ENCODE measurements at places on chromosomes 6 and 20.

DNA sequence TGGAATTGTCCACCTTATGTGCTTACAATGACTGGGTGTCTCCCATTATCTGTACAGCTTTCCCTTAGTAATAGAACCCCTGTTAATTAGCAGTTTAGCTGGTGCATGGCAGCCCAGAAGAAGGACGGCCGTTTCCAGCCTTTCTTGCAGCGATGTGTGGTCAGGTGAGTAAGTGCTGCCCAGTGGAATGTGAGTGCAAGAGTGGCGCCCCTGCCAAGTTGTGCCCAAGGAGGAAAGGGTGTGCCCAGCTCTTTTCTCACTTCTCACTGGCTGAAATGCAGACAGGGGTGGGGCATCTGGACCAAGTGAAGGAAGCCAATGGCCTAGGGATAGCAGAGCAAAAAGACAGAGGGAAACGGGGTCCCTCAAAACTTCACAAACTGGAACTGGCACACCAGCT lies 296.8 kb downstream of the PREX1 start:
- no peak overlapping the region for H3K4me3 ChIP-seq
- DNase-seq = no peak
- H3K27ac ChIP-seq = no peak overlapping the region
- H3K4me1 ChIP-seq = no peaks in the 10 kb centered on the region
- H3K27me3 ChIP-seq = no peaks in the 10 kb centered on the region

- peak; percentile 53 for DNase-seq
- no peaks in the 10 kb centered on the region for H3K27me3 ChIP-seq
- H3K36me3 ChIP-seq = no peaks in the 10 kb centered on the region
- H3K27ac ChIP-seq = peak overlapping the region; percentile 87
Measured at GRCh38 chr20:14336686-14337085, 726 bp downstream of the FLRT3 start.

GRCh38 chr6:91822581-91822980 lies 1235.7 kb upstream of the MAP3K7 start:
- no peaks in the 10 kb centered on the region for H3K4me1 ChIP-seq
- no peaks in the 10 kb centered on the region for H3K36me3 ChIP-seq
- no peaks in the 10 kb centered on the region for H3K27me3 ChIP-seq
- no peak overlapping the region for H3K27ac ChIP-seq
- H3K4me3 ChIP-seq = no peak overlapping the region

- peaks cover 10% of the 10 kb centered on the region for H3K4me1 ChIP-seq
- no peaks in the 10 kb centered on the region for H3K36me3 ChIP-seq
- H3K27ac ChIP-seq = no peak overlapping the region
- H3K4me3 ChIP-seq = peak overlapping the region; percentile 49
- H3K27me3 ChIP-seq = peaks cover 13% of the 10 kb centered on the region
- DNase-seq = peak; percentile 27
Measured at GRCh38 chr6:29626948-29627754, 5.8 kb downstream of the GABBR1 start.

DNA sequence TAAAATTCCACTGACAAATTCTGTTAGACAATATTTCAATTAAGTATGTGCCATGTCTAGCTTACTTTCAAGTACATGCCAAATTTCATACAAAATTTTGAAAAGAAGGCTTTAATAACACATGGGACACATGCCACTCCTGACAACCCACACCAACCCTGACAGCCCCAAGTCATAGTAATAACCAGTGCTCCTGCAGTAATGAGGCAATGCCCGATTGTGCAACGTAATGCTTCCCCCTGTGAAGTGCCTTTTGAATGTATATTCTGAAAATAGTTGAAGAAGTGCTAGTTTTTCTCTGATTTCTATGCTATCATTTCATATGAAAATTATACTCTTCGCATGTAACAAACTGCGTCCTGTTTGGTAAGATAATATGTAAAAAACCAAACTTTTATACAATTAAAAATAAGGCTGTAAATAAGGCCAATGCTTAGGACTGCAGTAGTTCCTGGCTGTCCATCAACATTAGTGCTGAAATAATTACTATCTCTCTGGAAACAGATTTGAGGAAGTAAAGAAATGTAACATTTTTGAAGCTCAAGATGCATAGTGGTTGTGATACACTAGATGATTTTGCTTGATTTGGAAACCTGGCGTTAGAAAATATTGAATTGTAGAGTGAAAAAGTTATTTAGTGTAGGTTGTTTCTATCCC lies 125.8 kb upstream of the BCLAF1 start:
- no peak overlapping the region for H3K4me3 ChIP-seq
- H3K27me3 ChIP-seq = no peaks in the 10 kb centered on the region
- no peaks in the 10 kb centered on the region for H3K36me3 ChIP-seq
- H3K27ac ChIP-seq = no peak overlapping the region
- no peak for DNase-seq
- no peaks in the 10 kb centered on the region for H3K4me1 ChIP-seq

DNA sequence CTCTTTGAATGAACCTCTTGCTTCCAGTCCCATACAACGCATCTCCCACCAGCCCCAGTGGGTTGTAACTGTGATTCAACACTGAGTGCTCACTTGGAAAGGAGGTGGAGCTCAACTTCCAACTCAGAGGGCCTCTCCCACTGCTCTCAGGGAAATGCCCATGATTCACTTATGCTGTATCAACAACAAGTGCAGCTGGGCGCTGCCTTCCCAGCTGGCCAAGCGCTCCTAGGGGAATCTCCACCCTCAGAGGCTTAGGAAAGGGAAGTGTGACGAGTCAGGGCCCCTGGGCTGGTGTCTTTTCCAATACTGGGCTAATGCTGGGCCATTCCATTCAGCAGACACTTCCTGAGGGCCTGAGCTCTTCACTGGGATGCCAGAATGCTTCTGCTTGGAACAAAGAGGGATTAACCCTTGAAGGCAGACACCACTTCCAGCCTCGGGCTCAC lies 8.1 kb upstream of the OCSTAMP start:
- H3K36me3 ChIP-seq = no peaks in the 10 kb centered on the region
- no peaks in the 10 kb centered on the region for H3K4me1 ChIP-seq
- peak; percentile 72 for DNase-seq

DNA sequence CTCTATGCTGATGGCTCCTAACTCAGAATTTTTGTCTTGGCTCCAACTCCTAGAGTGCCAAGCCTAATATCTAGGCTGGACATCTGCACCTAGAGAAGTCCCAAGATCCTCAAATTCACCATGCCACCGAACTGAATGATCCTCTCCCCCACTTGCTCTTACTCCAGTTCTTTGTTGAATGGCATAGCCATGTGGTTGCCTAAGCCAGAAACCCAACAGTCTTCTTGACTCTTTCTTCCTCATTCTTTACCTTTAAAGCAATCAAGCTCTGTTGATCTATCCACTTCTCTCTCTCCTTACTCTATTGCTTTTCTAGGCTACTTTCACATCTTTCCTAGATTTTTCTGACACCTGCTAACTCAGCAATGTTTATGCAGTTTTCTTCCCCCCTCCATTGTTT lies 126.5 kb upstream of the FOXO3 start:
- no peak overlapping the region for H3K4me3 ChIP-seq
- no peaks in the 10 kb centered on the region for H3K36me3 ChIP-seq
- no peak overlapping the region for H3K27ac ChIP-seq
- no peak for DNase-seq
- no peaks in the 10 kb centered on the region for H3K27me3 ChIP-seq

GRCh38 chr6:15246217-15246665 lies 372 bp downstream of the JARID2 start:
- H3K4me1 ChIP-seq = peaks cover 9% of the 10 kb centered on the region
- H3K4me3 ChIP-seq = peak overlapping the region; percentile 81
- DNase-seq = no peak
- H3K36me3 ChIP-seq = no peaks in the 10 kb centered on the region
- no peaks in the 10 kb centered on the region for H3K27me3 ChIP-seq

- H3K4me3 ChIP-seq = no peak overlapping the region
- peak; percentile 76 for DNase-seq
- no peaks in the 10 kb centered on the region for H3K36me3 ChIP-seq
- H3K27me3 ChIP-seq = peaks cover 34% of the 10 kb centered on the region
- H3K27ac ChIP-seq = no peak overlapping the region
Measured at GRCh38 chr6:84428300-84428907, 201.0 kb upstream of the CEP162 start.

DNA sequence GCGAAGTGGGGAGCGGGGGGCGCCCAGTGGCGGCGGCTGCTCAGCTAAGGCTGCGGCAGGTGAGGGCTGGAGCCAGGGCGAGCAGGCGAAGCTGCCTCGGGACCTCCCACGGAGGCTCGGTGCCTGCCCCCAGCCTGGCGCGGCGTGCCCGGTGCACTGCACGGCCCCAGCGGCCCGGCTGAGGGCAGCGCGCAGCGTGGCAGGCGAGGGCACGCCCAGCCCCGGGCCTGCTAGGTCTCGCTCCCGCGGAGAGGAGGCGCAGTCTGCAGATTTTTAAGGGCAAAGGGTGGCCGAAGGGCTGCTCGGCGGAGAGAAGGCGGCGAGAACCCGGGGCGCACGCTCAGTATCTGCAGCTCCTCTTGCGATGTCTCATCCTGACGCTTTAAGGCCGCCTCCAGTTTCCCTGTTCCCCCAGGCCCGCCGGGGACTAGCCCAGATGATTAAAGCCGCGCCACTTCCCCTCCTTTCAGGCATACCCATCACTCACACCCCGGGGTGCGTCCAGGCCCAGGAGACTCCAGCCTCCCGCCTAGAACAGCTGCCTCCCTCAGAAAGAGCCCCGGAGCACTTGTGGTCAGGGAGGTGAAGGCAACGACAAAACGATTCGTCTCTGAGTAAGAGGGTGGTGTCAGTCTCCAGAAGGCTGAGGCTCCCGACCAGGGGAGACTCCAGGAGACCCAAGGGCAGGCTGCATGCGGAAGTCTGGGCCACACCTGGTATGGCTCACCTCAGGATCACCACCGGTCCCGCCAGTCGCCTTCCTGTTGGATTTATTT lies at the start of gene FERMT1:
FERMT1 (minus strand) TSS at position 158 of the 776 bp plus-strand sequence. CDS start 3,476 bp downstream, outside the sequence.
- peak; percentile 89 for DNase-seq
- peaks cover 18% of the 10 kb centered on the region for H3K4me1 ChIP-seq
- peak within 1 kb of the TSS; percentile 92 for H3K27ac ChIP-seq
- H3K4me3 ChIP-seq = peak within 1 kb of the TSS; percentile 44
